ENCODE measurements at places on chromosomes 16 and 17.

GRCh38 chr16:11748404-11749254 is 6.0 kb upstream of the TXNDC11 start:
- DNase-seq, result peak; percentile 15

DNA sequence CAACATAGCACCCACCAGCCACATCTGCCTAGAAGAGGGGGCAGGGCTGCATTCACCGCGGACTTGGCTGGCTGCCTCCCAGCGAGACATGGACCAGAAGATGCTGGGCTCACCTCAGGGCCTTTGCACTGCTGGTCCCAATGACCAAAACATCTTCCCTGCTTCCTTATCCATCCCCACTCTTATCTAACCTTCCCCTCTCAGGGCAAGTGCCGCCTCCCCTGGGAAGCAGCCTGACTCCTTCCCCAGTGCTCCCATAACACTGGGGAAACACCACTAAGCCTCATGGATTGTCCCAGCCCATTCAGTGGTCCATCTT is 5.7 kb downstream of the TMC6 start:
- DNase-seq, result no peak

- DNase-seq, result peak; percentile 99
Observed at GRCh38 chr16:11639925-11640899, 28.0 kb upstream of the SNN start.

- no peak for DNase-seq
Observed at GRCh38 chr17:29326023-29326813, 32.3 kb upstream of the NUFIP2 start.

GRCh38 chr17:419073-419735 is 66.6 kb upstream of the RPH3AL start:
- no peak for DNase-seq

DNA sequence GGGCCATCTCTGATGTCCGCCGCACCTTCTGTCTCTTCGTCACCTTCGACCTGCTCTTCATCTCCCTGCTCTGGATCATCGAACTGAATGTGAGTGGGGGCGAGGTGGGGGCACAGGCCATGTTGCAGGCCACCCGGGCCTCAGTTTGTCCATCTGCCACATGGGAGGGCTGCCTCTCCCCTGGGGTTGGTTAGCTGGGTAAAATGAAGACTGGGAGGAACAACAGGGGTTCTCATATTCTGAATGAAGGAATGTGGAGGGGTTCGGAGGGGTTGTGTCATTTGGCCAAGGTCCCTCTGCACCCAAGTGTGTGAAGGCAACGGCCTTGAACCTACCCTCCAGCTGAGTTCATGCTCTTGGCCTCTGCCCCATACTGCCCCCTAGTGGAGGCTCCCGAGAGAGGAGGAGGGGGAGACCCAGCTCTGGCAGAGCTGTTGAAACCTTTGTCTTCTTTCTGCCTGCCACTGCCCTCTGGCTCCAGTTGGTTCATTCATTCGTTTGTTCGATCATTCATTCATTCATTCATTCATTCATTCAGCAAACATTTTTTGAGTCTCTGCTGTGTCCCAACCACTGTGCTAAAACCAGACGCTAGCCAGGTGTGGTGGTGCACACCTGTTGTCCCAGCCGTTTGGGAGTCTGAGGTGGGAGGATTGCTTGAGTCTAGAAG is 11.4 kb upstream of the TCAP start:
- DNase-seq, result peak; percentile 80

DNA sequence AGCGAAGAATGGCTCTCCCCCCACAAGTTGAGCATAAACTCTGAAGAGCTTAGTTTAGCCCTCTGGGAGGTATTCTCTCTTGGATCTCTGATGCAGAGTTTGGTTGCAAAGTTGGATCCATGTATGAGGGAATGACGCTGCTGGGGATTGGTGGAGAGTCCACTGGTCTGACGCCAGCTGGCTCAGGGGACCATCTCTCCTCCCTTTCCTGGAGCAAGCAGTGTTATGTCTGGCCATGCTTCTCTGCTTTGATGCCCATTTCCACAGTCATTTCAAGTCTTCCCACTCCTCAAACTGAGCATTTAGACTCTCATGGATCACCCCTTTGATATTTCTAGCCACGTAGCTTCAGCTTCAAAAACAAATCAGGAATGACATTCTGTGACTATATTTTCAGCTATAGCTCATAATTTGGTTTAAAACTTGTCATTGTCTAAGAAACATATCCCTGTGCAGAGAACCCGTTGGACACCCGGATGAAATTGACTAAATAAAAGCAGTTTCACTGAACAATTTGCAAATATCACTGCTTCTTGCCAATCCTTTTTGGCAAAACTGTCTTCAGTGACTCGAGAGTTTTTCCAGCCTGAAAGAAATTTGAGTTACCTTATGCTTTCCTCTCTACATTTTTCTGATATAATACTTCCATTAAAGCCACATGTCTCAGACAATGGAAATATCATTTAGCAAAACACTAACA is 193.4 kb upstream of the CDH11 start:
- no peak for DNase-seq
